Epithelial cell of proximal tubule (primary cell): ENCODE measurements at places on chromosomes 11 and 22. TPM values are rescaled to one million over a fixed set of nuclear protein-coding genes. Genes with fewer than 3 reads are reported as not detected.

DNA sequence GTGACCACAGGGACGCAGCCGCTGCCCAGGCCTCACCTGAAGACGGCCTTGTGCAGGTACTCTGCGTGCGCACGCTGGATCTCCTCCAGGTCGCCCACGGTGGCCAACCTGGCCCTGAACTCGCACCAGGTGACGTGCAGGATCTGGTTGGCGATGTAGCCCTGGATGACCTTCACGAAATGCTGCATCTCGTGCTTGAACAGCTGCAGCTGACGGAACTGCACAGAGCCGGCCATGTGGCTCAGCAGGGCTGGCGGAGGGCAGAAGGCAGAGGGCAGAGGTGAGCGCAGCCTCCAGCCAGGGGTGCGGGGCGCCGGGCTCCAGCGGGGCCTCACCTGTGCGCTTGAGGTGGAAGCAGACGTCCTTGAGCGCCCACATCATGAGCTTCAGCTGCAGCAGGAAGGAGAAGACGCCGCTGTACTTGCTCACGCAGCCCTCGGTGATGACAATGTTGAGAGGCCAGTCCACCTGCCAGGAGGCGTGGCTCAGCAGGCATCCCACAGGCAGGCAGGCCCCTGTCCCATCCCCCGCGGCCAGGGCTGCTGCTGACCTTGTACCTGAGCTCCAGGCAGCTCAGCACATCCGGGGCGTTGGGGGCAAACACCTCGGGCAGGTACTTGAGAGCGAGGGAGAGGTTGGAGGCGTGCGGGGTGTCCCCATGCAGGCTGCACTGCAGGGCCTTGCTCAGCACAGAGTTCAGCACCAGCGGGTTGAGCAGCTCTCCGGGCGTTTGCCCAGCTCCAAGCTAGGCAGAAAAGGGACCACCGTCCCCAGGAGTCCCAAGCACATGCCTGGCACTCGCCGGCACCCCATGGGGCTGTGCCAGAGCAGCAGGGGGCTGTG is 17.6 kb downstream of the SELENOO start:
- DNase-seq = no peak

GRCh38 chr22:49752598-49753091 is 75.0 kb downstream of the BRD1 start:
- no peak for DNase-seq

GRCh38 chr11:71245601-71246391 is 6.6 kb downstream of the SHANK2 start:
- no peak for DNase-seq

GRCh38 chr22:32615874-32616564 is 141.4 kb downstream of the FBXO7 start:
- DNase-seq = no peak

GRCh38 chr11:795634-796564 is 2.2 kb downstream of the SLC25A22 start:
- DNase-seq = no peak

GRCh38 chr11:44954051-44954906 is 3.6 kb upstream of the TP53I11 start:
- no peak for DNase-seq

DNA sequence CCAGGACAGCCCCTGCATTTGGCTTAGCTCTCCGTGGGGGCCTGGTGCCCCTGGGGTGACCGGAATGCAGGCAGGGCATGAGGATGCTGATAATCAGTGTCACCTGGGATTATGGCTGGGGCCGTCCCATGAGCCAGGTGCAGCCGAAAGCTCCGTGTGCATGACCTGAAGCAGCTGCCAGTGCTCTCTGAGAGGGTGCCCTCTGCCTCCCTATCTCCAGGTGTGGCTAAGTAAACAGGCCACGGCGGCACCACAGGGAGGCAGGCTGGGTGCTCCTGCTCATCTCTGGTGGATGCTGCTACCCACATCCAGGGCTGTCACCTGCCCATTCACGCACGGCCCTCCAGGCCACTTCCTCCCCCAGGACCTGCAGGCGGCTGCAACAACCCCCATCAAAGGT is 29.8 kb downstream of the DUSP8 start:
- DNase-seq = no peak

DNA sequence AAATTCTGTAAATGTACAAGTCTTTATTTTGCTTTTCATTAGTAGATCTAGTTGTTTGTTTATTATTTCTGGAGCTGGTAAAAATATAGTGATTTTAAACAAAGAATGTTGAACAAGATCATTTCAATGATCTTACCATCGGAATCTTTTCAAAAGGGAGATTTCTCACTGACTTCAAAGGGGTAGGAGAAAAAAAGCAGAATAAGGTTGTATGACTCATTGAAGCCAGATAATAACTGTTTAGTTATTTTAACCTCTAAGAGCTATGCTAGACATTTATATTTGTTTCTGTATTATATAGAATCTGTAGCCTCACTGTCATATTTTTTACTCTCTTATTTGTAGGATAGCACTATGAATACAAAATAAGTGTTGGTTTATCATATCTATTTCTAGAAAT is 8.1 kb upstream of the PDE3B start:
- no peak for DNase-seq

DNA sequence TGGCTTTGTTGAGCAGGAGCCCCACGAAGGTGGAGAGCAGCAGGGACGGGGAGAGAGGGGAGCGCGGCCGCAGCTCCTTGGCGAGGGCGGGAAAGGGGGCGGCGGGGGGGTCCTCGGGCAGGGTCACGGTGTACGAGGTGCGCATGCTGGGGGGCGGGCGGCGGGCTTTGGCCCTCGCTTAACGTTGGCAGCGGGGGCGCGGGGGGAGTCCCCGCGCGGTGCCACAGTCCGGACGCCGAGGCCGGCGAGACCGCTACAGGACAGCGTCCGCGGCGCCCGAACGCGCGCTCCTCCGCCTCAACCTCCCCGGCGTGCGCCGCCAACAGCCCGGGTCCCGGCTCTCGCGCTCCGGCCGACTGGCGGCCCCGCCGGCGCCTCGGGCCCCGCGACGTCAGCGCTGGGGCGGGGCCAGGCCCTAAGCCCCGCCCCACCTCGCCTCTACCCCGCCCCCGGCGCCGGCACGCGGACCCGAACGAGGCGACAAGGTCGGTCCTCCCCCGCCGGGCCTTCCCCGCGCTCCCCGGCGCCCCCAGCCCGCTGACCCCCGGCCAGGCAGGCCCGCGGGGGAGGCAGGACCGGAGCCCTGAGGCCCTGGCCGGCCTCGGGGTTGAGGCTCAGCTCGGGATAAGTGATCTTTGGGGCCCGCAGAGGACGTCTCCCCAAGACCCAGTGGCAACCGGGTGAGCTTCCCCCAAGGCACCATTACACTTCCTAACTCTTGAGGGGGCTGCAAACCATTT is 17.5 kb downstream of the USP2 start:
- DNase-seq = no peak

- DNase-seq = no peak
These were observed 13.6 kb downstream of the GLB1L3 start for GRCh38 chr11:134289789-134290188.

- no peak for DNase-seq
These were observed 33.5 kb upstream of the CRTAM start for GRCh38 chr11:122804796-122805195.

DNA sequence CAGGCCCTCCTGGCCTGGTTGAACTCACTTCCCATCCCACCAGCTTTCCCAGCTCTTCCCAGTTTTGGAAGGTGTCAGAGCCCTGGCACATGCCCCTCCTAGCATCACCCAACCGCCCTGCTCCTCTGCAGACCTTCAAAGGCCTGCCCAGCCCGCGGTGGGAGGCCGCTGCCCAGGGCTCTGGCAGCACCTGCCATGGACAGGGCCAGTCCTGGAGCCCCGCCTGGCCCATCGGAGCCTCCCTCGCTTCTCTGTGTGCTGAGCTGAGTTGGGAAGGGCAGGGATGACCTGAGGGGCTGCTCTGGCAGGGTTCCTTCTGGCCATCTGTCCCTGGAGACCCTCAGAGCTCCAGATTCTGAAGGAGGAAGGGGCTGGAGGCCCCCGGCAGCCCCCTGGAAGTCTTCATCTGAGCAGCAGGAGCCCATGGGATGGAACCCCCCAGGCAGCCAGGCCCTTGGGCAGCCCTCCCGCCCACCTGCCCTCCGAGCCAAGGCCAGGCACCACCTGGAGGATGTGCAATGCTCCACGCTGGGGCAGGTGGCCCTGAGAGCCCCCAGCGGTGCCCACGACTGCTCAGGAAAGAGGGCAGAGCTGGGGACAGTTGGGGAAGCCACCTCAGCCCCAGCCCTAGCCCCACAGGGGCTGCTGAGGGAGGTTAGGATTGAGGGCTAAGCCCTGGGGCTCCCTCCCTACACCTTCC is 3.6 kb downstream of the LSP1 start:
- no peak for DNase-seq

GRCh38 chr11:20597154-20597679 is 2.2 kb upstream of the SLC6A5 start:
- no peak for DNase-seq

GRCh38 chr11:12845163-12845562 is 164.0 kb upstream of the RASSF10 start:
- DNase-seq = no peak

GRCh38 chr11:125505492-125506080 is 9.5 kb upstream of the FEZ1 start:
- no peak for DNase-seq

DNA sequence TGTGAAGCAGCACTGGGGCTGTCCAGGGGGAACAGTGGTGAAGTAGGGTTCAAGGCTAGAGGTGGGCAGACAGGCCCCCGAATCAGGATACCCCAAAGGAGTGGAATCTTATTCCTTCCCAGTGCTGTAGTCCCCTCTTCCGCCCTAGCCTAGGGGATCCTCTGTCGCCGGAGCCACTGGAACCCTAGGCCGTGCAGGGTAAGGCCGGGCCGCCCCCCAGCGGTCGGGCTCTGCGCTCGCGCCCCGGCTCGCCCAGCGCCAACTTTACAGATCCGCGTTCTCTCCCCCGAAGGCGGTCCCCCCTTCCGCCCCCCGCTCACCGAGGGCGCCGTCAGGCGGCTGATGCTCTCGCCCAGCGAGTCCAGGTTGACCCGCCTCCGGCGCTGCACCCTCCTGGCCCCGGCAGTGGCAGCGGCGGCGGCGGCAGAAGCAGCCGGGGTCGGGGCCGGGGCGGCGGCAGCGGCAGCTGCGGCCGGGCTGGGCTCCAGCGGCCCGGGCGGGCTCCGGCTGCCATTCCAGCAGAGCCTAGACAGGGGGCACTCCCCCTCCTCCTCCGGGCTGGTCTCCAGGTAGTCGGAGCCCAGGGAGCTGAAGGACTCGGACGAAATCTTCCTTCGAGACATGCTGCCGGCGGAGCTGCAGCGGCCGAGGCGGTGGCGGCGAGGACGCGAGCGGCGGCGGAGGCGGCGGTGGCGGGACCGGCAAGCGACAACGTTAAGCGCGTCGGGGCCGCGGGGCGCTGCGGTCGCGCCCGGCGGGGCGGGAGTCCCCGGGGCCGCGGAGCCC is 650 bp downstream of the GUCY1A2 start:
- no peak for DNase-seq

DNA sequence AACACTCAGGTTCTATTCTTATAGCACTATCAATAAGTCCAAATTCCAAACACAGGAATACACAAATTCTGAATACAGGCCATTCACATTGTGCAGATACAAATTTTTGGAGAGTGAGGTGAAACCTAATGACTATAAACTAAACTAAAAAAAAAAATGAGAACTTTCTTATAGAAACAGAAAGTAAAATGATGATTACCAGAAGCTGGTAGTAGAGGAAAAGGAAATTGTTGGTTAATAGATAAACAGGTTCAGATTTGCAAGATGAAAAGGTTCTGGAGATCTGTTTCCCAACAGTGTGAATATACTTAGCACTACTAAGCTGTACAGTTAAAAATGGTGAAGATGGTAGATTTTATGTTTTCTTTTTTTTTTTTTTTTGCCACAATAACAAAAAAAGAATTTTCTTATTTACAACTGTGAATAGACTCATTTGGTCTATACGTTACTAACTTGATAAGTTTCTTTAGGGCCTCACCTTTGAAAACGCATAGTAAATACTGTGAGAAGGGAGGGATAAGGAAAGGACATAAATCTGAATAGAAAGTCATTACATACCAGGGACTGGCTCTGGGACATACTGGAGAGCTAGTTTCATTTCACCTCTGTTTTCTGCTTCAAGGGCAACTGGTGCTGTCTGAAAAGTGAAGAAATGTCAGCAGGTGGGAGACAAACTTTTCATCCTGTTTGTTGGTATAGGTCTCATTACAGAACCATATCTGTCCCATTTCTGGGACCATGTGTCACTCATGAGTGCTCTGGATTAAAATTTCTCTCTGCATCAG is 14.2 kb upstream of the CCDC89 start:
- DNase-seq = no peak

GRCh38 chr22:30491381-30491780 is 14.1 kb downstream of the SEC14L4 start:
- DNase-seq = no peak

GRCh38 chr11:114472661-114473060 is 33.4 kb downstream of the REXO2 start:
- no peak for DNase-seq

DNA sequence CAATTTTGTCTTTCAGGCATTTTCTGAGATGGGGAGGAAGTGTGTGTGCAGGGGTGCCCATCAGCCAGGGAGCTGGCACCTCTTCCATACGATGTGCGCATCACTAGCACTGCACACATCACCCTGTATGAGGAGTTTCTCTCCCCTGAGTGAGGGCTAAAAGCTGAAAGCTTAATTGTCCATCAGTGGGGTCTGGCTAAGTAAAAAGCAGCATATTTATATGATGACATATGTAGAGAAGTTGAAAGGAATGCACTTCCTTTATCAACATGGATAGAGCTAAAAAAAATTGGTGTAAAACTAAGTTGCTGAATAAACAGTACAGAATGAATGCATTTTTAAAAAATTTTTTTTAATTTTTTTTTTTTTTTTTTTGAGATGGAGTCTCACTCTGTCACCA is 4.0 kb downstream of the VSTM5 start:
- no peak for DNase-seq

DNA sequence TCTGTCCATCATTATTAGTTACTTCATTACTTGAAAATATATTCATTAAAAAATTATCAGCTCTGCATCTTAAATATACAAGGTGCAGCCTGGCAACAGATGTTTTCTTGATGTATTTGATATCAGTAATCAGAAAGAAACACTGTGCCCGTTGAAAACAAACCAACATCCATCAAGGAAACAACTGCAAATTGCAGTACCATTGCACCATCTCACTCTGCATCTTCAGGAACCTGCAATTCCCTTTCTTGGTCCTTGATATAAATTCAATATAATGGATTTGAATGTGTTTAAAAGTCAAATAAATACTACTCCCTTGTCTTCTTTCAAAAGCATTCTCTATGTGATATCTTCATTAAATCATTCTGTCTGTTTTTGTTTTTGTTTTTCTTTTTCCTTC is 1131.2 kb downstream of the FAM181B start:
- DNase-seq = no peak

Gene MS4A12
- not detected in 2 replicates for total RNA-seq

Gene ENTHD1
- total RNA-seq = not detected in 2 replicates

Gene FJX1
- total RNA-seq = 52.1 and 78.4 TPM in 2 replicates

Gene TMEM126B
- total RNA-seq = 68.8 and 86.8 TPM in 2 replicates

Gene NXPE2
- not detected in 2 replicates for total RNA-seq

Gene RPL3
- total RNA-seq = 1,634 and 2,001 TPM in 2 replicates

Gene WNT7B
- 30.1 and 112 TPM in 2 replicates for total RNA-seq

Gene ATF4
- 294 and 415 TPM in 2 replicates for total RNA-seq

Gene MS4A4E
- total RNA-seq = not detected in 2 replicates
